HFFc6 (cell line): ENCODE measurements at places on chromosomes 3 and 15.

GRCh38 chr3:20574746-20575145 lies 388.7 kb upstream of the SGO1 start:
- DNase-seq: peak; percentile 88

DNA sequence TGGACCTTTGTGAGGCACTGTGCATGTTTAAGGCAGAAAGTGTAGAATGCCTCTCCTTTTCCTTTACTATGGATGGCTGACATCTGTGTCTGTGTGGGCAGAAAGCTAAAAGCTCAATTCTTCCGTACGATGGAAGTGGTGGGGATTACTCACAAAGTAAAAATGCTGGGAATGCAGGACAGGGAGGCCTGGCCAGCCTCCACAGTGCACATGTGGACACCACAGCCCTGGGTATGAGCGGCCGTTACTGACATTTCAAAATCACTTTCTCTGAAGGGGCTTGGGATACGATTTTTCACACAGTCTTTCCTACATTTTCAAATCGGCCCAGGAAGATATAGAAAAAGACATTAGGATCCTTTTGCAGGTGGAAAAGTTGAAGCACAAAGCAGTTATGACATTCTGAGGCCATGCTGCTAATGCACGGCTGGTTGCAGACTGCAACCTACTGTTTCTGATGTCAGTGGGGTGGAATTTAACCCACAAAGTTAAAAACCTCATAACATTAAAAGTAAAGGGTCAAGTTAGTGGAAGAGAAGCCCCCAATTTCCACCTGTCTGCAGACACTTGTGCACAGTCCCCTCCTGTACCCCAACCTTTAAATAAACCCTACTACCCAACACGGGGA lies 27.9 kb downstream of the EHD4 start:
- DNase-seq: peak; percentile 82

DNA sequence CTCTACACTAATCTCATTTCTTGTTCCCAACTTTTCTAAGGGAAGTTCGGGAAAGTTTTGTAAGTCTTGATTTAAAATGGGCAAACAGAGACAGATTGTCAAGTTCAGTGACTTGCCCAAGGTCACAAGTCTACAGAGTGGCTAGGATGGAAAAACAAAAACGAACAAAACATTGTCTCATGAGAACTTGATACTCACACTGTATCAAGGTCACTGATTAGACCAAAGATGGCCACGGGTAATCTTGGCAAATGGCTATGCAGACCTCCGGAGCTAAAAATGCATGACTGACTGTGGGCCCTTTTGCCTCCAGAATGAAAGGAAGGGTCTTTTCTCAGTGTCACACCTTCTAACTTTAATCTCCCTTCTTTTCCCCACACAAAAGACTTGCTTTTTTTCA lies 460.9 kb downstream of the FOXP1 start:
- no peak for DNase-seq

DNA sequence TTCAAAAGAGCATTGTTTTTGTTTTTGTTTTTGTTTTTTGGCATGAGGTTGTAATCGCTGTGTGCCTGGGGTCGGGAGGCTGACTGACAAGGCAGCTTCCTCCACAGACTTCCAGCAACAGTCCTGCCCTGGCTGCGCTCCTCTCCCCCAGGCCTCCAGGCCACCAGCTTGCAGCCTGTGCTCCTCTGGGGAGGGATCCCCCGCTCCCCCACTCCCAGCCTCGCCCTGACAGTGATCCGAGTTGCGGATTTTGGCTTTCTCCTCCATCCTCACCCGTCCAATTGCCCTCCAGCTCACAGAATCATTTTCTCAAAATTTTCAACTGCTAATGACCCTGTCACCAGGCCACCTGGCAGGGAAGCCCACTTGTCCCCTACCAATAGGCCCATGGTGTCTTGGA lies 36.5 kb upstream of the PCSK6 start:
- DNase-seq: no peak

- DNase-seq: no peak
Measured at GRCh38 chr3:121735047-121735696, 14.4 kb downstream of the GOLGB1 start.

DNA sequence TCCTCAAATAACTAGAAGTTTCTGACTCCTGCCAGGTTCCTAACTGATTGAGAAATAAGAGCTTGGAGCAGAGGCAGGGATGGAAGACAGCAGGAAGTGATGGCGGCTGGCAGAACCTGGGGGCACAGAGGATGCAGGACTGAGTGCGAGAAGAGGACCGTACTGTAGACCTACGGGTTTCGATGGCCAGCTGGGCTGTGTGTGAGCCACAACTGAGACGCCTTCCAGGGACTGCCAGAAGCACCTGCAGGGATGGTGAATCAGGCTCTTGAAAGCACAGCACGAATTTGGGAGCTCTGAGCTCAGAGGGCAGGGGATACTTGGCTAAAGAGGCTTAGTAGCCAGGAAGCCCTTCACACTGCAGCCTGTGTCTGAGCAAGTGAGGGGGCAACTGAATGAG lies 165.6 kb downstream of the ABHD5 start:
- no peak for DNase-seq

GRCh38 chr15:47504624-47505256 lies 212.6 kb upstream of the SEMA6D start:
- DNase-seq: no peak

GRCh38 chr3:63135367-63135766 lies 142.7 kb upstream of the SYNPR start:
- no peak for DNase-seq

DNA sequence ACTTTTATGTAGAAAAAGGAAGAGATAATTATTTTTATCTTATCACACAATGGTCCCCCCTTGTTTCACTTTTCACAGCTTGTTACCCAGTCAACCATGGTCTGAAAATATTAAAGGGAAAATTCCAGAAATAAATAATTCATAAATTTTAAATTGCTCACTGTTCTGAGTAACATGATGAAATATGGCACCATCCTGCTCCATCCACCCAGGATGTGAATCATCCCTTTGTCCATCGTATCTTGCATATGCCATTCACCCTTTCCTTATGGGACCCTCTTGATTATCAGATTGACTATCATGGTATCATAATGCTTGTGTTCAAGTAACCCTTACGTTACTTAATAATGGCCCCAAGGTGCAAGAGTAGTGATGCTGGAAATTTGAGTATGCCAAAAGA lies 43.7 kb downstream of the ANKRD28 start:
- no peak for DNase-seq

DNA sequence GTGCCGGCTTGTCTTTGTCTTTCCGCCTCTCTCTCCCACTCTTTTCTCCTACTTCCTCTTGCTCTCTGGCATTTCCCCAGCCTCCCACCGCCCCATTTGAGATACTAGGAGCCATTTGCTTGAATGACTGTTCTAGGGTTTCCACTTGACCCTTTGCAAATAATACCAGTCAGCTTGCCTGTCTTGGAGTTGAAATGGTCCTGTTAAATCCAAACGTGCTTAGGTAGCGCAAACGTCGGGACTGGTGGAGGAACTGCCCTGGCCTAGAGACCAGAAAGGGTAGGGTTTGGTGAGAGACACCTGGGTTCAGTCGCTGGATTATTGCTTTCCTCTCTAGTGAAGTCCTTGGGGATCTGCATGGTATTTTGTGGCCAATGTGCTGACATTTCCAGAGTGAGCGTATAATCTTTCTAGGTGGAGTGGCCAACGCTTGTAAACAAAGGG lies 10.6 kb downstream of the ZIC1 start:
- DNase-seq: no peak

GRCh38 chr3:114067804-114068203 lies 11.3 kb downstream of the QTRT2 start:
- no peak for DNase-seq

DNA sequence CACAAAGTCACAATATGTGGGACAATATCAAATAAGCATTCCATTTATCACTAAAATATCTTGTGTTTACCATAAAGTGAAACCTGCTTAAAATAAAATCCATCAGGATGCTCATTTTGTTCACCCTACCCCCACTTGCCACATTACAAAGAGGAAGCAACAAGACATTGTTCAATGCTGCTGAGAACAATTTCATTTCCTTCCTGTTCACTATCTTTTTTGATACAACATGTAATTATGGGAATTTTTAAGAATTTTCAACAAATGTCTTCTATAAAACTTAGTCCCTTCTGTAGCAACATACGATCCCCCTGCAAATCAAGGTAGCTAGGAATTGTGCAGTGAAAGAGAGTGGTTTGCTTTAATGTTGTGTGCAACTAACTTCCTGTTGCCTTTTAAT lies 34.9 kb upstream of the GPR160 start:
- no peak for DNase-seq

GRCh38 chr3:73137736-73138403 lies 76.4 kb downstream of the EBLN2 start:
- DNase-seq: no peak

- peak; percentile 17 for DNase-seq
Measured at GRCh38 chr3:190076136-190076535, 44.6 kb downstream of the P3H2 start.

GRCh38 chr3:139671863-139672646 lies 5.7 kb downstream of the NMNAT3 start:
- DNase-seq: no peak

- DNase-seq: no peak
Measured at GRCh38 chr3:100075196-100075595, 39.1 kb downstream of the FILIP1L start.

GRCh38 chr3:36135863-36136262 lies 244.4 kb upstream of the STAC start:
- DNase-seq: no peak

- DNase-seq: no peak
Measured at GRCh38 chr3:140857993-140858392, 83.6 kb upstream of the SLC25A36 start.

GRCh38 chr3:106714400-106714799 lies 662.8 kb upstream of the CCDC54 start:
- no peak for DNase-seq

DNA sequence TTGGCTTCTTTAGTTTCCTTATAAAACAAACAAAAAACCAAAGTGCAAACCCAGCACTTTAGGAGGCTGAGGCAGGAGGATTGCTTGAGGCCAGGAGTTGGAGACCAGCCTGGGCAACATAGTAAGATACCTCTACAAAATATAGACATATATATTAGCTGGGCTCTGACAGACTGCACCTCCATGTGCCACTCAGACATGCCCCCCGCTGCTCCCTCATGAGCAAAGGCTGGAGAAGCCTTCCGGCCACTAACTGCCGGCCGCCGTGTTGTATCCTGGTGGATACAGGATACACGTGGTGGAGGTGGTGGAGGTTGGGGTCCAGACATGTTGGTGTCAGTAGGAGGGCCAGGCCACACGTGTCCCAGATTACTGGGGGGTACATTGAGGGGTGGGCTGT lies 29.4 kb upstream of the CCR4 start:
- DNase-seq: no peak

GRCh38 chr15:69474291-69474690 lies 21.7 kb downstream of the RPLP1 start:
- DNase-seq: peak; percentile 69

DNA sequence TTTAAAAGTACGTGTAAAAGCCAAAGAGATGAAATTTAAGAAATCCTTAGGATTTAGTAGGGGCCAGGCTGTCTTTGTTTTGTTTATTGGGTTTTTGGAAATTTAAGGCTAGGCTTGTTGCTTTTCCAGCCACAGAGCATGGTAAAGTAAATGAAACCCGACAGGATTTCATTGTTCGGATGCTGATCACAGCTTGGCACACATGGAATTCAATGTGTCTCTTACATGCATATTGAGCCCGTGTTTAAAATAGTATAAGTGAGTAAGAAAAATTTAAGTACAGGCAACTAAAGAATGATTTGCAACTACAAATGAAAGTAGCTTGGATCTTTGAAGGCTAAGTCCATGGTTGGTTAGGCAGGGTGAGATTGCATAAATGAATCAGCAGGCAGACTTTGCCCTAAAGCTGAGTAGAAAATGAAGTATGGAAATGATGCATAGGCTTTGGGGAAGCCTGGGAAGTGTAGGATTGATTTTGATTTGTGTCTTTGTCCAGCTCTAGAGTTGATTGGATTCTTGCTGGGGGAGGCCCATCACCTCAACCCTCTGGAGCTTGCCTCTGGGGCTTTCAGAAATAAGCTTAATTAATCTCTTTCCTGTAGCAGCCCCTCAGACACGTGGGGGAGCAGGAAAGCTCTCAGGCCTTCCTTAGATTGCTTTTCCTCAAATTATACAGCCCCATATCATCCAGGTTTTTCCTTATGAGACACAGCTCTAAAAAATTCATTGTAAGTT lies 68.2 kb upstream of the ADAMTSL3 start:
- no peak for DNase-seq

GRCh38 chr3:13064159-13064868 lies 8.9 kb downstream of the IQSEC1 start:
- DNase-seq: no peak

DNA sequence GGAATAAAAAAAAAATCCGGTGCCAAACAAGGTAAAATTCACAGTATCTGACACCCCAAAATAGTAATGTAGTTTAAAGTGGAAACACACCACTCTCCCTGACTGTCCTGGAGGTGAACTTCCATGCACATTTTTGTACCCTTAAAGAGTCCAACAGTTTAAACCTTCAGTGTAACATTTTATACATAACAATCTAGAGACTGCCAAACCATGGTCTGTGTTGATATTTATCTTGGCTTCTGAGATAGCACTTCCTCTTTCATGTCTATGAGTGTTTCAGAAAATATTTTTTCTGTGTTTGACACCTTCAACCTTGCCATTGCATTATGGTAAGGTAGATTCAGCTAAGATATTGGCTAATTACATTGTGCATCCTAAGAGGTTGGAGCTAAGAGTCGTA lies 13.9 kb downstream of the TMEM45A start:
- no peak for DNase-seq

DNA sequence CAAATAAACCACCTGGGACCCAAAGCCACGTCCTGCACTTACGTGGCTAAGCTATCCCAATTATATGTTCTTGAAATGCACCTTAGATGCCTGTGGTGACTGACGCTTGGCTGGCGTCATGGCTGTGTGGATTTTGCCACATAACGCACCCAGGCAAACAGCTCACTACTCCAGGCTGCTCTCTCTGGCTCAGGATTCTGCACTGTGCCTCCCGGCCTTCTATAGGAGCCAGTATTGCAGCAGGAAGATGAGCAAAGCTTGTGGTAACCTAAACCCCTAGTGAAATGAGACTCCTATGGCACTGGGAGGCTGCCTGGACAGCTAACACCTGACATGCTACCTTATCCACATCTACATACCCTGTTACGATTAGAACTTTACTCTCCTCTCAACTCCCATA lies 179.3 kb downstream of the THRB start:
- no peak for DNase-seq

DNA sequence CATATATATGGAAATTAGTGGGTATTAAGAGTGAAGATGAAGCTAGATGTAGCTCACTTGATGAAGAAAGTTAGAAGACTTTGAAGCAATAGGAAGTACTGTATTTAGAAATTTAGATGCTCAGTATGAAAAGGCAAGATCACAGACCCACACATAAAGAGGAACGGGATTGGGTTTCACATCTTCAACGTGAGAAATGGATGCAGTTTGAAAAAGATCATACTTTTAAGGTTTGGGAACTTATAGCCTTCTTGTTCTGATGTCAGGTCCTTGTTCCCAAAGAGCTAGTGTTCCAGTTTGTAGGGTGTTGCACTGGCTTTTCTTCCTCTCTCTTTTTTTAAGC lies 16.7 kb downstream of the AP3S2 start:
- no peak for DNase-seq

- DNase-seq: peak; percentile 46
Measured at GRCh38 chr3:38039899-38040261, 872 bp downstream of the DLEC1 start.

GRCh38 chr3:38140326-38141172 lies 2.1 kb downstream of the MYD88 start:
- no peak for DNase-seq
